ENCODE measurements at places on chromosomes 16 and 17. TPM values are rescaled to one million over a fixed set of nuclear protein-coding genes. Genes with fewer than 3 reads are reported as not detected.
A peak's percentile ranks its signal among the peaks of the same experiment; 100 is the strongest.

GRCh38 chr17:81331527-81332043 lies 36.5 kb upstream of the SLC38A10 start:
- H3K36me3 ChIP-seq, result no peaks in the 10 kb centered on the region
- no peak overlapping the region for H3K4me3 ChIP-seq
- no peak overlapping the region for H3K27ac ChIP-seq
- H3K27me3 ChIP-seq, result no peaks in the 10 kb centered on the region
- DNase-seq, result no peak

GRCh38 chr16:28187595-28188004 lies 24.2 kb downstream of the XPO6 start:
- H3K27ac ChIP-seq, result peak overlapping the region; percentile 95
- H3K36me3 ChIP-seq, result peaks cover 6% of the 10 kb centered on the region
- peak overlapping the region; percentile 75 for H3K4me3 ChIP-seq
- H3K4me1 ChIP-seq, result peaks cover 84% of the 10 kb centered on the region

GRCh38 chr17:63647936-63648335 lies 25.7 kb downstream of the MAP3K3 start:
- H3K27me3 ChIP-seq, result no peaks in the 10 kb centered on the region
- no peak overlapping the region for H3K4me3 ChIP-seq
- DNase-seq, result no peak

- no peaks in the 10 kb centered on the region for H3K4me1 ChIP-seq
- H3K27ac ChIP-seq, result no peak within 1 kb of the TSS
- no peak within 1 kb of the TSS for H3K4me3 ChIP-seq
- DNase-seq, result peak; percentile 28
- no peaks in the 10 kb centered on the region for H3K27me3 ChIP-seq
Observed at GRCh38 chr16:19167710-19168370, at the start of gene SYT17. SYT17 (plus strand) TSS chr16:19168240; CDS start chr16:19168647, 407 bp downstream.

The CPPED1 gene
- polyA plus RNA-seq, result 8.3 TPM

The ASPHD1 gene
- not detected for polyA plus RNA-seq

The FBRS gene
- 3.3 TPM for polyA plus RNA-seq

The ADAD2 gene
- 0.40 TPM for polyA plus RNA-seq

The PHKG2 gene
- 48.5 TPM for polyA plus RNA-seq

The C16orf96 gene
- polyA plus RNA-seq, result not detected

The CDRT15 gene
- polyA plus RNA-seq, result 0.49 TPM

Data from CD4-positive, CD25-positive, alpha-beta regulatory T cell (primary cell).